Caudate nucleus (tissue), 63 donors: ENCODE measurements at places on chromosomes 4 and X.

- no peak for DNase-seq
Measured at GRCh38 chr4:38314663-38315062, 349.3 kb upstream of the KLF3 start.

- no peak for DNase-seq
Measured at GRCh38 chr4:83128240-83128929, 13.9 kb upstream of the PLAC8 start.

DNA sequence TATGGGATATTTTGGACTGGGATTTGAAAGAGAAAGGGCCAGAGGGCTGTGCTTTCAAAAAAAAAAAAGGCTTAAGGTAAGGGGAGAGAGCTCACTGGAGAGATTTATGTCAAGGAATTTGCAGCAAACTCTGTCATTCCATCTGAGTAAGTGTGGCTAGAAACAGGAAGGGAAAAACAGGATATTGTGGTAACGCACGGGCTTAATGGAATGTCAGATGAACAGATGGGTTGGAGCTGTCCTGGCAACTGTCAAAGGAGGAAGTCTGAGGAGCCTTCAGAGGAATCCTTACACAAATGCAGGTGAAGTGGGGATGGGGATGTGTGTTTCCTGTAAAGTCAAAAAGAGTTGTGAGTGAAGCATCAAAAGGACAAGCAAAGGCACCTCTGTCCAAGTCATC, 15.1 kb upstream of the NKX3-2 start:
- no peak for DNase-seq

- DNase-seq = no peak
Measured at GRCh38 chr4:41177016-41177415, 37.3 kb downstream of the APBB2 start.

DNA sequence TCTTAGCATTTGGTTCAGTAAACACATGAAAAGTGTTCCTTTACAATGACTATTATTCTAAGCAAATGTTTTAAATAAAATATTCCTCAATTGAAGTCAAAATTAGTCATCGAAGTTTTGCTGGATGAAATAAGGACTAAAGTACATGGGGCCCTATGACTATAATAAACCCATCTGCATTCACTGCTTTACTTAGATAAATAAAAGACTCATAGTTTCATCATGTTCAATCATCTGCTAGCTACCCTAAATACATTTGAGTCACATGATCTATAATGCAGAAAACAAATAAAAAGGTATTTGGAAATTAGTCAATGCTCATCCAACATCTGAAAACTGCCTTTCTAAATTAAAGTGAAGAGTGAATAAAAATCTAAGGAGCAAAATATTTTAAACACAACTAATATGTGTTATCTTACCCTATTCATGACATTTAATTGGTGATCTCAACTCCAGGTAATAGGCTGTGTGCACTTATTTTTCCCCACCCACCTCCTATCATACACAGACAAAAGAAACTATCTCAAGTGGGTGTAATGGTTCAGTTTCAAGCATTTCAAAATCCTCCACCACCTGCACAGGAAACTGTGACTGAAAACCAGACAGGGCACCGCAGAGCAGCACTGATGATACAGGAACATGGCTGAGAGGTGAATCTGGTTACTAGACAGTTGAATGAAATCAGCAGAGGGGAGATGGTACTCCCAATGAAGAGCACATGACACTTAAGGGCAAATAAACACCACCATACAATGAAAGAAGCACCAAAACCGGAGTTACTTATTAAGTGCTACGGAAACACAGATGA, 78.6 kb downstream of the CAMK2D start:
- DNase-seq = no peak

DNA sequence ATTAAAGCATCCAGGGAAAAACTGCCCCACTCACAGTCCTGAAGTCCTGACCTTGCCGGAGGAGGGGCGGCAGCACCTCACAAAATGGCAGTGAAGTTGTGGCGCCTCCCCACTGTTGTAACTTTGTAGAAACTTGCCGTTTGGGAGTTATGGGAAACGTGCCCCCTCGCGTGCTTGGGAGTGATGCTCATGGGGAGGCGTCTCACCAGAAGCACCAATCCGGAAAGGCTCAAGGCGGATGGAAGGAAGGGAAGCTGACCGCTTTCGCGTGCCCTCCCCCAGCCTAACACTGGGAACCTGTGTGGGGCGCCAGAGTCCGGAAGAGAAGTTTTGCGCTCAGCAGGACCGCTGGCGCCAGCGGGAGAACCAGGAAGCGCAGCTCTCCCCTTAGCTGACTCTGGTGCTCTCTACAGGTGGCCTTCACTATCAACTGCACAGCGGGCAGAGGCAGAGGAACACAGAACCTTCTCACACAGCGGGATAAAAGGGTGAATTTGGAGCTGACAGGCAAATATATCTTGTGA, at the start of the genes CT45A10 and SAGE1:
Gene CT45A10 (minus strand): TSS at position 151 of the 524 bp plus-strand sequence. CDS start 8,100 bp downstream, outside the sequence.
Gene SAGE1 (plus strand): TSS at position 423 of the 524 bp plus-strand sequence. CDS start 2,527 bp downstream, outside the sequence.
- no peak for DNase-seq

DNA sequence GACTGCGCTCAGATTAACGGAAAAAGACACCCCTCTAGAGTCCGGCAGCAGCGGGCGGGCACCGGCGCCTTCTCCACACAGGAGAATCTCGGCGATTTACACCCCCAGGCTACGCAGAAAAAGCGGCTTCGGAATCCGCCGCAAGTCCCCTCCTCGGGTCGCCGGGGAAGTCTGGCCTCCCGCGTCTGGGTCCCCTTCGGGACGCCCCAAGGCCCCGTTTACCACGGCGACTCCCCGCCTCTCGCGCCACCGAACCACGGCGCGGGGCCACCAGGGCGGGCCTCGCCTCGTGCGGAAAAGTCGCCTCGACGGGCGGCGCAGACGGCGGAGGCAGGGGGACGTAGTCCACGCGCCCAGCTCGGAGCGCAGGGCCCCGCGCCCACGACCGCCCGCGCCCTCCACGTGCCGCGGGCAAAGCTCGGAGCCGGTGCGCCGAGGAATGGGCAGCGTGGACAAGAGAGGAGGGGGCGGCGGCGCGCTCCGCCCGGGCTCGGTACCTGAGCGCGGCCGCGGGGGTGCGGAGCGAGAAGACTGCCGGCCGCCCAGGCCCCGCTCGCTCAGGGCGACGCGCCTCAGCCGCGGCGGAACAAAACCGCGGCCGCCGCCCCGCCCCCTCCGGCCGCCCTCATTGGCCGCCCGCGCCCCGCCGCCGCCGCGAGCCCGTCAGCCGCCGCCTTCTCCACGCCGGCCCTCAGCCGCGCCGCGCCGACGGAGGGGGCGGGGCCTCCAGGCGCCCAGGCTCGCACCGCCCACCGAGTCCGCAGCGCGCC, at the start of gene FAM53A:
Gene FAM53A (minus strand): TSS at position 578 of the 770 bp plus-strand sequence. CDS start 15,572 bp downstream, outside the sequence.
- no peak for DNase-seq

GRCh38 chr4:15416357-15417232, 11.2 kb upstream of the C1QTNF7 start:
- DNase-seq = no peak
